ENCODE measurements at places on chromosomes 4 and X.
A peak's percentile ranks its signal among the peaks of the same experiment; 100 is the strongest.

DNA sequence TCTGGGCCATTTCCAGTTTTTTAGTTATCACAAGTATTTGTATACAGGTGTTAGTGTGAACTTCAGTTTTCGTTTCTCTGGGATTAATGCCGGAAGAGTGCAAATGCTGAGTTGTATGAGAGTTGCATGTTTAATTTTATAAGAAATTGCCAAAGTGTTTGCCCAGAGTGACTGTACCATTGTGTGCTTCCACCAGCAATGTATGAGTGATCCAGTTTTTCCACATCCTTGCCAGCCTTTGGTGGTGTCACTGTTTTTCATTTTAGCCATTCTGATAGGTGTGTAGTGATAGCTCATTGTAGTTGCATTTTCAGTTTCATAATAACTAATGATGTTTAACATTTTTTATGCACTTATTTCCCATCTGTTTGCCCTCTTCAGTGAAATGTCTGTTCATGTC, 18.4 kb downstream of the PLS3 start:
- DNase-seq, result no peak

DNA sequence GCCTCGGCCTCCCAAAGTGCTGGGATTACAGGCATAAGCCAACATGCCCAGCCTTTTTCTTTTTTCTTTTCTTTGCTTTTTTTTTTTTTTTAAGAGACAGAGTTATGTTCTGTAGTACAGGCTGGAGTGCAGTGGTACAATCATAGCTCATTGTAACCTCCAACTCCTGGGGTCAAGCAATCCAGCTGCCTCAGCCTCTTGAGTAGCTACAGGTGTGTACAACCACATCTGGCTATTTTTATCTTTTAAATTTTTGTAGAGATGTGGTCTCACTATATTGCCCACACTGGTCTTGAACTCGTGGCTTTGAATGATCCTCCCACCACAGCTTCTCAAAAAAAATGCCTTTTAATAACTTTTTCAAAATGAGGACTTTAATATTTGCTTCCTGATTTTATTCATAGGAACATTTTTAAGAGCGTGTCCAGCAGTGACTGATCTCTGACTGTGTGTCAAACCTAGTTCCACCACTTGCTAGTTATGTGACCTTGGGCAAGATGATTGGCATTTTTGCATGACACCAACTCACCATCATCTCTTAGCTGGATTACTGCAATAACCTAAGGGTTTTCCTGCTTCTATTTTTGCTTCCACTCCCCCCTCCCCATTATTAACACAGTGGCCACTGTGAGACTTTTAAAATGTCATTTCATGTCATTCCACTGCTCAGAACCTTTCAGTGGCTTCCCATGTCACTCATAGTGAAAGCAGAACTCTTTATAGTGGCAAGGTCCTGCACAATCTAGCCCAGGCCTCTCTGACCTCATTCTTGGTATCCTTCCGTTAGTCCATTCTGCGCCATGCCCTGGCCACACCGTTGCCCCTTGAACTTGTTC, 4.5 kb upstream of the TNIP3 start:
- DNase-seq, result no peak

DNA sequence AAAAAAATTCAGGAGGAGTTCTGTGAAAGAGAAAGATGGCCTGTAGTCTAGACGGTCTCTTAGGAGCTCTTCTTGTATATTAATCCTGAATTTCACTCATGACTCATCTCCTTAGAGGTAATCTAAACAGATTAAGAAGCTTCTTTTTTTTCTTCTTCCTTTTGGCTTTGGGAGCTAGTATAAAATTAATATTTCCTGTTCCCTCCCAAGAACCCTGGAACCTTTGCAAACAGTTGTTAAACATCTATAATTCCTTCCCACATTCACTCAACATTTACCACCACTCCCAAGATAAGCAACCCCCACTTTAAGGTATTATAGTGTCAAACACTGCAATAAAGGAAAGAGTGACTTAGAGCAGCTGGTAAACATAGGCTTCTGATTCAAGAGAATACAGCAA, 146.4 kb upstream of the EDNRA start:
- DNase-seq, result no peak

DNA sequence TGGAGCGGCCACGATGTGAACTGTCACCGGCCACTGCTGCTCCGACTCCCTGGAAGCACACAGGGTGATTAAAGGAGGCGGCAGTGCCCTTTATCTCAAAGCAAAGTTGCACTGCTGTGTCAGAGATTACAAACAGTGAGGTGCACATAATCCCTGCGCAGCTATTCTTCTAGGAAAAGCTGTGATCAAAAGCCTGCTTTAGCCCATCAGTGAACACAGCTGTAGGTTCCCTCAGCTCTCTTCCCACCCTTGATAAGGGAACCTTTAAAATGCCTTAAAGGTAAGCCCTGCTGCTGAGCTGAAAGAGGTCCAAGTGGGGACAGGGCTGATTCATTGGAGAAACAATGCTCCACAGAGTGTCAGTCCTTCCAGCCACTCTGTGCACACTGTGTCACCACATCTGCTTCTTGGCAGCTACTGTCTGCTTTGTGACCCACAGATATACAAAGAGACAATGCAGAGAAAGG, 127.6 kb downstream of the EIF4E start:
- no peak for DNase-seq

- no peak for DNase-seq
Observed at GRCh38 chr4:131339137-131339536, 1810.0 kb upstream of the PCDH10 start.

DNA sequence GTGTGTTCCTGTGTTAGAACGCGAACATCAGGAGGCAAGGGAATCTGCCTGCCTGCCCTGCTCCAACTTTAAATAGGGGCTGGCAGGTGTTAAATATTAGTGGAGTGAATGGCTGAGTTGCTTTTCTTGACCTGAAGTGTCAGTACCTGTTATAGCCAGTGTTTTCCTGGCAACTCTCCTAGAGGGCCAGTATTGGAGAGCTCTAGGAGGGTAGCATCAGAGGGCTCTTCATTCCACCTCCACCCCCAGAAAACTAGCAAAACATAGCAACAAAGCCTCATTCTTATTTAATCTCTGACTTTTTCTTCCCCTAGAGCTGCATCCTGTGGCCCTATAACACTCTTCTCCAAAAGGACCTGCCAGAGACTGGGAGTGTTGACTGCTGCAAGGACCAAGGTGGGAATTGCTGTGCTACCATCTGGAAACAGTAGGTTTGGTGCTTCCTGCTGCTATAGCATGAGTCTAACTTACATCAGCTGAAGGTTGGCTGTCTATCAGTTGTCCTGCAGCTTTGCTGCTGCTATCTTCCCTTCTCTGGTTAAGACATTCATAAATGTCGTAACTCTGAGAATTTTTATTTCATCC, 33.5 kb downstream of the SGMS2 start:
- no peak for DNase-seq

- DNase-seq, result no peak
Observed at GRCh38 chr4:160142579-160142978, 1039.7 kb downstream of the RAPGEF2 start.

- DNase-seq, result no peak
Observed at GRCh38 chr4:98850937-98851336, 78.0 kb downstream of the EIF4E start.

DNA sequence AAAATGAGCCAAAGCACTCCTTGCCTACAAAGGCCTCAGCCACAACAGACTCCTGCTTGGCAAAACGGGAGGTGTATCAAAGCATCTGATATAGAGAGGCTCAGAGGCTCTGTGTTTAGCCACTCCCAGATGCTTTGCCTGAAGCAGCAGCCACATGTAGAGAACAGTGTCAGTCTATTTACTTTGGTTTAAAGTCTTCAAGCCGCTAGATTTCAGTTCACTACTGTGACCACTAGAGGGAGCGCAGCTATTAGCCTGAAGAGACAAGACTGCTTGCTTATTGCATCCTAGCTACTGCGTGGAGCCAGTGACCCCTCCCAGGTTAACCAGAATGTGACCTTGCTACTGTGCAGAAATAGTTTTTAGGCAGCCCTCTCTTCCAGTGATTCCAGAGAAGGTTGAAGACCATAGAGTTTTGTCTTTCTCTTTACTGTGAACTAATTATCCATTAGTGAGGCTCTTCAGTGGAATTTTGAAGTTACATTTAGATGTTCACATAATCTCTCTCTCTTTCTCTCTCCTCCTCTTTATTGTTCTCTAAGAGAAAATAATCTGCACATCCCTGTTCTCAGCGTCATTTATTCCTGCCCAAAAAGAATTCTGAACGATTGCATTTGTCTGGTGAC, 39.3 kb downstream of the BMP3 start:
- peak; percentile 89 for DNase-seq

DNA sequence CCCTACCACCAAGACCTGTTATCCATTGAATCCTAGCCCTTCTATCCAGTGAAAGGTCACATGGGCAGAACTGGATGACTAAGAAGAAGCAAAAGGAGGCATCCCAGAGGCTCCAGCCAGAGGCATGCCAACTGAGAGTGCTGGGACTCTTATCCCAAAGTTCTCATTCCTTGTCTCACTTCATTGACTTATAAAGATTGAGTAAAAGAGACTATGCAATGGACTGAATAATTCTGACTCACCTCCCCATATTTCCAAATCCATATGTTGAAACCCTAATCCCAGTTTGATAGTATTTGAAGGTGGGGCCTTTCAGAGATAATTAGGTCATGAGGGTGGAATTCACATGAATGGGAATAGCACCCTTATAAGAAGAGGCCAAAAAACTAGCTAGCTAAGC, 131.4 kb downstream of the COL25A1 start:
- DNase-seq, result no peak

DNA sequence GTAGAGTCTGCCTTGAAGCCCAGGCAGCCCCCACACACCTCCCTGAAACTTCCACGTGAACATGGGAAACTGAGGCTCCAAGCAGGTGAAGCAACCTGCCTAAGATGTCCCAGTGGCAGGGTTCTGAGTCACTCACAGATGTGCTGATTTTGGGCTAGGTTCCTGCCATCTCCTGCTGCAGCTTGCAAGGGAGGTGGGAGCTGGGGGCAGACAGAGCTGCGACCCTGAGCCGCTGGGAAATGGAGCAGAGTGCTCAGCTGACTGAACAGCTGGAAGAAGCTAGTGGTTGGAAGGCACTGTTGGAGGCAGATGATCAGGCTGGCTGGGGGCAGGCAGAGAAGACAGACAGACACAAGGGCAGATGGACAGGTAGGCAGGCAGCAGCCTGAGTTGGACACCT, 3.6 kb upstream of the FATE1 start:
- no peak for DNase-seq

DNA sequence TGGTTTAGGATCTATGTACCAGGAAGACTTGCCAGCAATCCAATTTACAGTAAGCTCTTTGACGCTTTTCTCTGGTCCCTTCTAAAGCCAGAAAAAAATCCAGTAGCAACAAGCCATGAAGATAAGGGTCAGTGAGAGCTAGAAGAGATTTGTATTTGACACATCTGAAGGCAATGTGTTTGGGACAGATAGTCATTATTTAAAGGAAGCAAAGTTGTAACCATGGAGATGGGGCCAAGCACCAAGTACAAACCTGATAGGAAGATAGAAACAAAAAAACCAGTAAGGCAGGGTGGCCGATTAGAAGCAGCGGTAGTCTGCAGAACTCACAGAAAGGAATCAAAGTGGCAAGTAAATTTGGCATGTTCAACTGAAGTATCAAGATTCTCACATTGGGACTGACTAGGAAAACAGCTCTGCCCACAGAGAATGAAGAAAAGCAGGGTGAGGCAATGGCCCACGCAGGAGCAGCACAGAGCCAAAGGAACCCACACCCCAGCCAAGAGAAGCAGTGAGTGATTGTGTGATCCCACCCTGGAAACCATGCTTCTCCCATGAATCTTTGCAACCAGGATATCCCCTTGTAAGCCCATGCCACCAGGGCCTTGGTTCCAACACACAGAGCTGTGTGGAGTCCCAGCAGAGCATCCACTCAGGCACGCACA, 12.9 kb upstream of the C4orf54 start:
- DNase-seq, result no peak

GRCh38 chrX:131213400-131213799, 75.7 kb downstream of the IGSF1 start:
- no peak for DNase-seq

GRCh38 chrX:114272096-114272686, 311.7 kb upstream of the HTR2C start:
- no peak for DNase-seq

GRCh38 chr4:81472281-81473182, 825 bp upstream of the RASGEF1B start:
- peak; percentile 25 for DNase-seq

DNA sequence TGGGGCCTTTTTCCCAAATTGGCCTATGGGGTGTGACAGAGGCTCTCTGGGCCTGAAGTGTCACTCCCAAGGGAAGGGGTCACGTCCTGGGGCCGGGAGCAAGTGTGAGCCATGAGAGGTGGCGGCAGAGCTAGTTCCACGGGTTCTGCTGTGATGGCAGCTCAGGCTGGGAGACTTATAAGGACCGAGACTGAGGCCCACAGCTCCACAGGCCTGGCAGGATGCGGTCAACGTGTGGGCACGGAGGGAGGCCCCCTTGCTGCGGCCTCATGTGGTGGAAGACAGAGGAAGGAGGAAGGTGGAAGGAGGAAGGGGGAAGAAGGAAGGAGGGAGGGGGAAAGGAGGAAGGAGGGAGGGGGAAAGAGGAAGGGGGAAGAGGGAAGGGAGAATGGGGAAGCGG, 7.2 kb upstream of the CPLX1 start:
- no peak for DNase-seq

- no peak for DNase-seq
Observed at GRCh38 chrX:1813809-1814208, 198.9 kb downstream of the ASMT start.

- no peak for DNase-seq
Observed at GRCh38 chr4:66639361-66639760, 905.9 kb downstream of the CENPC start.

DNA sequence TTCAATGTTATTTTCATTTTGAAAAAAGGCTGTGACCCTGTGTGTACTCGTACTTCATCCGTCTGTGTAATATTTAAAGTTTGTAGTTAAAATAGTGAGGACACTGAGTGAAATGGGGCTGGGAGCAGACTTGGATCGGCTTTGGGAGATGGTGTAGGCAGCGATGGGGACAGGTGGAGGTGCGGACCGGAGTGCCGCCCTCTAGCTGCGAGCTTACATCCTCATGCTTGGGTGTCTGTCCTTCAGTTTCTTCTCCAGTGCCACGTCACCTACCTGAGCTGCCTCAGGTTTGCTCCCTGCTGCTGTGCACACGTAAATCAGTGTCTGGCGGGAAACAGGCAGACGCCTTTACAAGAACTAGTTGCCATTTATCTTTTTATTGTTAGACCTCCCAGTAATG, 146.1 kb downstream of the GPR143 start:
- no peak for DNase-seq

GRCh38 chrX:130120321-130120731, 10.0 kb upstream of the ELF4 start:
- DNase-seq, result no peak

DNA sequence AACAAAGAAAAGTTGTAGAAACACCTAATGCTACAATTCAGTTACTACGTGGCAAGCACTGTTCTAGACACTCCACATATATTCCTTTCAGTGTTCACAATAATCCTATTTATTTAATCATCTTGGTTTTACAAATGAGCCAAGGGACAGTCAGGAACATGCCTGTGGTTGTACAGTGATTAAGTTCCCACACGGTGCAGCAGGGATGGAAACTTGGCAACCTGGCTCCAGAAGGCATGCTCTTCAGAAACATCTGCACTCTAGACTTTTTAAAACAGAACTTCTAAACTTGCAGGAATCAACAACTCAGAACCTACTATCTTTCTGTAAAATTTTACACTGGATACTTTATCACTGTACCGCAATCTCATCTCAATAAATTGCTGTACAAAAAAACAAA, 32.1 kb downstream of the TAPT1 start:
- peak; percentile 7 for DNase-seq

Data from brain microvascular endothelial cell (primary cell).